ENCODE measurements at places on chromosomes 4 and X. TPM values are rescaled to one million over a fixed set of nuclear protein-coding genes. Genes with fewer than 3 reads are reported as not detected.

The AKAP4 gene
- not detected for total RNA-seq

The SHISA3 gene
- not detected for total RNA-seq

The ZDHHC15 gene
- not detected for total RNA-seq

The TMEM150C gene
- not detected for total RNA-seq

The TMEM47 gene
- 25.1 TPM for total RNA-seq

The RASL11B gene
- 1.4 TPM for total RNA-seq

The PCDH11X gene
- under 0.01 TPM for total RNA-seq

The FGFR3 gene
- 118 TPM for total RNA-seq

The TKTL2 gene
- not detected for total RNA-seq

The ANXA3 gene
- total RNA-seq: 321 TPM

The MAP7D2 gene
- total RNA-seq: 0.24 TPM

The PSAPL1 gene
- under 0.01 TPM for total RNA-seq

The PRSS12 gene
- total RNA-seq: 11.8 TPM

The UGT2B15 gene
- total RNA-seq: not detected

The SPINK2 gene
- total RNA-seq: not detected

The DNAAF6 gene
- total RNA-seq: not detected

The CSAG3 gene
- total RNA-seq: not detected

The GPR50 gene
- total RNA-seq: not detected

The SLC38A5 gene
- total RNA-seq: 301 TPM

The LRCH2 gene
- total RNA-seq: not detected

The MTTP gene
- total RNA-seq: under 0.01 TPM

The MAGEB1 gene
- total RNA-seq: not detected

The TMEM156 gene
- 11.5 TPM for total RNA-seq

The UBE2A gene
- 19.5 TPM for total RNA-seq

The KCNE5 gene
- not detected for total RNA-seq

The SH3D19 gene
- total RNA-seq: 26.0 TPM

The MAGEB2 gene
- total RNA-seq: not detected

The TASL gene
- not detected for total RNA-seq

The TENM3 gene
- 1.5 TPM for total RNA-seq
